ENCODE measurements at places on chromosomes 5 and 9. TPM values are rescaled to one million over a fixed set of nuclear protein-coding genes. Genes with fewer than 3 reads are reported as not detected.

Gene ADAMTS19
- total RNA-seq: 8.6 TPM

DNA sequence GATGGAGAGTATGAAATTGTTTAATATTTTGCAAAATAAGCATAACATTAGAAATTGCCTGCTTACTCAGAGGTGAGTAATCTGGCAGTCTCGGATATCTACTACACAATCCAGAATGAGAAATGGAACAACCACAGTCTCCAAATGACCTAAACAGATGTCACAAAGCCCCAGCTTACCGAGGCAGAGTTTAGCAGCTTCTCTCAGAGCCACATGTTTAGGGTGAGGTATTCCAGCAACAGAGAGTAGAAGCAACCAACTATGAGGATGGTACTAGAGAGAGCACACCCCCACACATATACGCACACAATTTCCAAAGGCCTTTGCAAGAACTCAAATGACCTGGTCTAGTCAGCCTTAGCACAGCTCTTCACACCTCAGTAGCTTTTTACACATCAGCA lies 122.7 kb upstream of the LPAR1 start:
- no peak for DNase-seq

GRCh38 chr5:108148715-108149139 lies 233.2 kb downstream of the FBXL17 start:
- no peak for DNase-seq

Gene TPRN
- 5.4 TPM for total RNA-seq

DNA sequence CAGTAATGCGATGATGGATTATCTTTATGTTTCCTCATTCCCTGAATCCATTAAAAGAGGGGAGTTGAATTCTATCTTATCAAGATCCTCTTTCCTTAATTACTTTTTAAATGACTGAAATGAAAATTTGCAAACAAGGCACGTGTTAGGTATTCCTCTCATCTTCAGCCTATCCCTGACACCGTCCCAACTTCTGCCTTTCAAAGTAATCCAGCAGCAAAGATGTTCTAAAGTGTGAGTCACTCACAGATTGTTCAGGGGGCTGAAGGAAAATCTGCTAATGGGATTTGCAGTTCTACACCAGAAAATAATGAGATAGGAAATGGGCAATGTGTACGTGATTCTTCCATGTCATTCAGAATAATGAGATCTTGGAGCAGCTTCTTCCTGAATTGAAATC lies 403.0 kb downstream of the ARHGEF28 start:
- no peak for DNase-seq

- no peak for DNase-seq
Measured at GRCh38 chr5:33261305-33261704, 179.5 kb upstream of the TARS1 start.

Gene PDGFRB
- total RNA-seq: 183 TPM

GRCh38 chr5:111197523-111197922 lies 26.7 kb upstream of the CAMK4 start:
- no peak for DNase-seq

Gene SLC46A2
- total RNA-seq: 0.42 TPM

Gene CDO1
- 26.0 TPM for total RNA-seq

Gene HRCT1
- total RNA-seq: 4.3 TPM

Gene TRIM7
- total RNA-seq: 2.7 TPM

DNA sequence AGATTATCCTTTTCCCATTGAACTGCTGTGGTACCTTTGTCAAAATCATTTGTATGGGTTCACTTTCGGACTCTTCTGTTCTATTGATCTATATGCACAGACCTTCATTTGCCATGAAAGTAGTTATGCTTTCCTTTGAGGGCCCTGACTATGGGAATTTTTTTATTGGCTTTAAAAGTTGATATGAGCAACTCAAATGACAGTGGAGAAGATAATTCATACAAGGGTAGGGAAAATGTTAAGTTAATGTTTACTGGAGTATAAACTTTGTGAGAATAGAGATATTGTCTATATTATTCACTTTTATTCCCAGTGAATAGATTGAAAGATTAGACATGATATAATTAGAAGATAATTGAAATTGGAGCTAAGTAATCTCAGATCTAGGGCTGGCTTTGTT lies 94.8 kb downstream of the ATP10B start:
- no peak for DNase-seq

DNA sequence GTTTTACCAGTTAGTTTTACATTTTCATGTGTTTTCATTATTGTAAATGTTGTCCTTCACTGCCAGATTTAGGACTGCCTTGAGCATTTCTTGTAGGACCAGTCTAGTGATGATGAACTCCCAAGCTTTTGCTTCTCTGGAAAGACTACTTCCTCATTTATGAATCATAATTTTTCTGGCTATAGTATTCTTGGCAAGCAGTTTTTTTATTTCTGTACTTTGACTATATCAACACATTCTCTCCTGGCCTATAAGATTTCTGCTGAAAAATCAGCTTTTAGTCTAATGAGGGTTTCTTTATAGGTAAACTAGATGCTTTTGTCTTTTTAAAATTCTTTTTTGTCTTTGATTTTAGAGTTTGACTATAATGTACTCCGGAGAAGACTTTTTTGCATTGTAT lies 256.8 kb upstream of the GRAMD2B start:
- no peak for DNase-seq
